ENCODE measurements at places on chromosomes 5 and 9. TPM values are rescaled to one million over a fixed set of nuclear protein-coding genes. Genes with fewer than 3 reads are reported as not detected.

Gene CENPK
- total RNA-seq: 12.5 TPM

Gene GFI1B
- 1.0 TPM for total RNA-seq

Gene ZNF608
- total RNA-seq: 31.3 TPM

Gene RFX3
- total RNA-seq: 9.9 TPM

Gene PCDHA3
- total RNA-seq: not detected

Gene ZNF883
- 3.1 TPM for total RNA-seq

Gene SREK1IP1
- total RNA-seq: 5.7 TPM

Gene PCDHGA11
- 6.8 TPM for total RNA-seq
